Uterine smooth muscle cell (primary cell): ENCODE measurements at places on chromosomes 1 and 21. TPM values are rescaled to one million over a fixed set of nuclear protein-coding genes. Genes with fewer than 3 reads are reported as not detected.

Gene EFNA1
- 0.22 and 0.75 TPM in 2 replicates for total RNA-seq

Gene ATP1A4
- total RNA-seq: not detected in 2 replicates

Gene CD164L2
- total RNA-seq: not detected in 2 replicates

Gene NPHP4
- 7.5 and 9.2 TPM in 2 replicates for total RNA-seq

Gene TNFRSF8
- total RNA-seq: 0.37 and 0.89 TPM in 2 replicates

Gene DIO1
- not detected in 2 replicates for total RNA-seq

Gene AMY2A
- total RNA-seq: not detected in 2 replicates

Gene FMO3
- 0.25 TPM in 1 of 2 replicates, not detected in the other for total RNA-seq

Gene HPCAL4
- not detected in 2 replicates for total RNA-seq

Gene CELSR2
- 1.00 and 3.4 TPM in 2 replicates for total RNA-seq

Gene EPS8L3
- not detected in 2 replicates for total RNA-seq

Gene SOAT1
- 41.1 and 51.5 TPM in 2 replicates for total RNA-seq

Gene IL23R
- total RNA-seq: under 0.01 TPM in 1 of 2 replicates, not detected in the other

Gene PTPRC
- total RNA-seq: under 0.01 TPM in 1 of 2 replicates, not detected in the other

Gene LSM10
- 9.5 and 12.0 TPM in 2 replicates for total RNA-seq

Gene PYHIN1
- total RNA-seq: not detected in 2 replicates

Gene SERTAD4
- total RNA-seq: 0.33 and 1.4 TPM in 2 replicates

Gene TMPRSS15
- not detected in 2 replicates for total RNA-seq

Gene SLFNL1
- 0.44 and 0.87 TPM in 2 replicates for total RNA-seq
